ENCODE measurements at places on chromosomes 12 and 14. TPM values are rescaled to one million over a fixed set of nuclear protein-coding genes. Genes with fewer than 3 reads are reported as not detected.

DNA sequence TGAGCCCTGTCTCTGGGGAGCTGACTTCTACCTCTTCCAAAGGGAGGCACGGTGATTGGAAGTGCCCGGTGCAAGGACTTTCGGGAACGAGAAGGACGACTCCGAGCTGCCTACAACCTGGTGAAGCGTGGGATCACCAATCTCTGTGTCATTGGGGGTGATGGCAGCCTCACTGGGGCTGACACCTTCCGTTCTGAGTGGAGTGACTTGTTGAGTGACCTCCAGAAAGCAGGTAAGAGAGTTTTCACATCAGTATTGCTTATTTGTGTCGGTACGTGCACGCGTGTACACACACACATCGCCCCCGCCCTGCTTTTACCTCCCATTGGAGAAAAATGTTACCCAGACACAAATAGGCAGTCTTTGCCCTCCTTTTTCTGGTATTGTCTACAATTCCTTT lies 13.7 kb downstream of the PFKM start:
- ATAC-seq: no peak

DNA sequence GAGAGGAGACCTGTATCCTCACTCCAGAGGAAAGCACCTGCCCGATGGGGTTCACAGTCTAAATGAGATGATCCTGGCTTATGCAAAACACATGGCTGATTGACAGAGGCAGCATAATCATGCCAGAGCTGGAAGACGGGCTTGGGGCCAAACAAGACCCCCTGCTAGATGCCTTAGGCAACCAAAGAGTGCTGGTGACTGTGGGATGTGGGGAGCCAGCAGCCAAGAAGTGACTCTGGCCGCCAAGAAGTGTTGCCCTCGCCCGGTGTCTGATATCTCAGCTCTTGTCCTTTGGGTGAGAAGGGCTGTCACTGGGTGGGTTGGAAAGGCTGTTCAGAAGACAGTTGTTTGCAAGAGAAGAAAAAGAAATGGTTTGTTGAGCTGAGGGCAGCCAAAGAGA lies 56.7 kb downstream of the PLEKHG3 start:
- no peak for ATAC-seq

DNA sequence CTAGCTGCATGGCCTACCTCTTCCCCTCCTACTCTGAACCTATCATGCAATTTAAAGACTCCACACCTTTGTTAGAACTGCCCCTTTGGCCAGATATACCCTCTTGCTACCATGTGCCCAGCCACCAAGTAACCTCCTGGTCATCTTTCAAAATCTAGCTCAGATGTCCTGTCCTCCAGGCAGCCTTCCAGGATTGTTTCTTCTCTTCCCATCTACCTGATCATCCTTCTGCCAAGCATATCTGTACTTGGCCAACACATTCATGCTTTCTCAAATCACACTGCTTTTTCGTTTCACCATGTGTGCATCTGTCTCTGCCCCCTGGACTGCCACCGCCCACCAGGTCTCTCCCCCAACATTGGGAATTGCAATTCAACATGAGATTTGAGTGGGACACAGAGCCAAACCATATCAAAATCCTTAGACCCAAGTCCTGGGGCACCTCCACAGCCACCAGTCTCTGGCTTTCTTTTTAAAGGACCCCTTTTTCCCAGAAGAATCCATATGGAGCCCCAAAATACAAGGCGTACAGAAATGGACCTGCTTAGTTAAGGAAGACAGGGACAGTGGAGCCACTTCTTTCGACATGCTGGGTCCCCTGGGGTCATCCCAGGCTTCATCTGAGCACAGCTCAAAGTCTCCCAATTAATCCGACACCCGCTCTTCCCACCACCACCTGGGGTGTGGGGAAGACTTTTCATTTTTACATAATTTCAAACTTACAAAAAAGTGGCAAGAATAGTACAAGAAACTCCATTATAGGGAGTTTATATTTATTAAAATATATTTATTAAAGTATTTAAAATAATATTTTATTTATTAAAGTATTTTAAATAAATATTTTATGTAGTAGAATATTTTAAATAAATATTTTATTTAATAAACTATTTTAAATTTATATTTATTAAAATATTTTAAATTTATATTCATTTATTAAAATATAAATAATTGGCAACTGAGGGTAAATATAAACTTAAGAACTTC lies 7.9 kb upstream of the CMKLR1 start:
- no peak for ATAC-seq

DNA sequence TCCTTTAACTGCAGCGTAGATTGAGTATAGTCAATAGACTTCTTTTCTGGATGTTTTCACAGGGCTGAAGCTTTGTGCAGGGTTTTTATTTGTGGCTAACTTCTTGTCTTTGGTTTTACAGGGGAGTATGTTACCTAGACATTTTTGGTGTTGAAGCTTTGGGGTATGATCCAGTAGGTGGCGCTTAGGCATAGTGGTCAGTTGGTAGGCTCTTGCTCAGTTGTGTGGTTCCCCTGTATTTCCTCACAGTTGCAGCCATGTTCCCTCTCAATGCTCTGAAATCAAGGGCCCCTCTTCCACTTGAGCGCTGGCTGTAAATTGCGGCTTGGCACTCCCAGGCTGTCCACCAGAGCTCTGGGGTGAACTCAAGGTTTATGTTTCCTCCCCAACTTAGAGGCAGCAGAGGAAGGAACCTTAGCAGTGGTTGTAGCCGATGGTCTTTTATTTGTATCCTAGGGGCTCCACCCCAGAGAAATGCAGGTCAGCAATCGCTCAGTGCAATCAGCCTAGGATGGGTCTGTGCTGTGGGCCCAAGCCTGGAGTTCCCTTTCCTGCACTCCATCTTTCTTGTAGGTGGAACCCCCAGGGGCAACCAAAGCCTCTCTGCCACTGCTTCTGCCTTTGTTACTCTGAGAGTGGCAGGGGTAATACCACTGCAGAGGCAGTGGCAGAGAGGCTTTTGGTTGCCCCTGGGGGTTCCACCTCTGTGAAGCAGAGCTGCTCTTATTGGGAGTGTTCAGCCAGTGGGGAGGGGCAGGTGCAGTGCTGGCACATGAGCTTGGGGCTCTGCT lies 55.1 kb downstream of the CMAS start:
- ATAC-seq: peak; percentile 50

FIGNL2 gene
- total RNA-seq: 25.3 TPM

DNA sequence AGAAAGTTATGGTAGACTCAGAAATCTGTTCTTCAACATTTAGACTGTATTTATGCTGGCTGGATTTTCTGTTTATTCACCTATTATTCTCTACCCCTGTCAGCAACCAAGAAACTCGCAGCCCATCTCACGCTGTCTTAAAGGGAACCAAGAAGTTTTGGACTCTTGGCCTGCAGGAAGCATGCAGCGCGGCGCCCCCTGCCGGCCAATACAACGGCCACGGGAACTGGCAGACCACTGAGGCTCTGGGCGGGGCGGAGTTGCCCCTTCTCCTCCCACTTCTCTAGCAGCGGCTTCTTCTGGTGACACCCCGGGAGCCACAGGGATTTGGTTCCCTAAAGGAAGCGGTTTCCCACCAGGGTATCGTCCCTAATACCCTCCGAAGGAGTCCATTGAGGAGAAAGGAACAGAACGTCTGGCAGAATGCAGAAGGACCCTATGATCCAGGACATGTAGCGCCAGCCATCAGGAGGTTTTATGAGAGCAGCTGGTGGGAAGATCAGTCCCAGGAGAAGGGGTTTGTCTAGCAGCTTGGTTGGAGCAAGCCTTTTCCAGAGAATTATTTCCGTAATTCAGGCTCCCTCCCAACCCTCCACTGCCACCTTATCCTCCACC lies 21.0 kb upstream of the RNASE2 start:
- ATAC-seq: no peak

DNA sequence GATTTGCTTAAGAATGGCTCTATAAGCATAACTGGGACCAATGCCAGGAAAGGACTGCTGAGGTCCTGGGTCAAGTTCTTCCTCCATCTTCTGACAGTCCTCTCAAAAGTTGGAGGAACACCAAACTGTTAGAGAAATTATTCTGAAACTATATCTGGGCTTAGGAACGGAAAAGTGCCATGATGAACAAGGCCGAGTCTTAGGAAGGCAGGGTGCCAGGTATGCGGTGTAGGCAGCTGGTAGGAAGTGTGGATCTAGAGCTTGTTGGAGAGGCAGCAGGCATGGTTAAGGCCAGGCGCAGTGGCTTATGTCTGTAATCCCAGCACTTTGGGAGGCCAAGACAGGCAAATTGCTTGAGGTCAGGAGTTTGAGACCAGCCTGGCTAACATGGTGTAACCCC lies 7.7 kb downstream of the GNPTAB start:
- ATAC-seq: no peak
